Naive thymus-derived CD4-positive, alpha-beta T cell (primary cell): ENCODE measurements at places on chromosomes 12 and 14.

DNA sequence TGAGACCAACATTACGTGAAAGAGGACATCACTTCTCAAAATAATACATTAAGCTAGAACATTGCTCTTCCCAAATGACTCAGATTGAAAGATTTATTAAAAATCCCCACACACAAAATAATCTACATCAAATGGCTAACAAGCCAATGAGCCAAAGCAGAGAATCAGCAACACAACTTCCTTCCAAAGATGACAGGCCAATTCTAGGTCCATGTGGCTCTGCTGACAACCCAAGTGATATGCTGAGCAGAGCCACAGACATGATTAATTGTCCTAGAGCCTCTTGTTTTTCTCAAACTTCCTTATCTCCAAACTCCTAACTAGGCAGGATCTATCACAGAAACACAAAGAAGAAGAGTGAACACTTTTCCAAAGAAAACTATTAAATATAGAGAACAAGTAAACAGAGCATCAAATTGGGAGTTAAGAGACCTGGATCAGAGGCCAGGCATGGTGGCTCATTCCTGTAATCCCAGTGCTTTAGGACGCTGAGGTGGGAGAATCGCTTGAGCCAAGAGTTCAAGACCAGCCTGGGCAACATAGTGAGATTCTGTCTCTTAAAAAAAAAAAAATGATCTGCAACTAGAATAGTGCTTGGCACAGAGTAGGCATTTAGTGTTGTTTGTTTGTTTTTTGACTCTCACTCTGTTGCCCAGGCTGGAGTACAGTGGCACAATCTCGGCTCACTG is 38.5 kb downstream of the SENP1 start:
- H3K27ac ChIP-seq: no peak overlapping the region
- H3K4me3 ChIP-seq: no peak overlapping the region
- peaks cover 13% of the 10 kb centered on the region for H3K36me3 ChIP-seq
- no peaks in the 10 kb centered on the region for H3K27me3 ChIP-seq

- H3K4me3 ChIP-seq: no peak overlapping the region
- H3K36me3 ChIP-seq: no peaks in the 10 kb centered on the region
- DNase-seq: no peak
- no peaks in the 10 kb centered on the region for H3K27me3 ChIP-seq
- no peak overlapping the region for H3K27ac ChIP-seq
- H3K4me1 ChIP-seq: no peaks in the 10 kb centered on the region
Measured at GRCh38 chr12:28578833-28579252, 388.6 kb downstream of the CCDC91 start.

DNA sequence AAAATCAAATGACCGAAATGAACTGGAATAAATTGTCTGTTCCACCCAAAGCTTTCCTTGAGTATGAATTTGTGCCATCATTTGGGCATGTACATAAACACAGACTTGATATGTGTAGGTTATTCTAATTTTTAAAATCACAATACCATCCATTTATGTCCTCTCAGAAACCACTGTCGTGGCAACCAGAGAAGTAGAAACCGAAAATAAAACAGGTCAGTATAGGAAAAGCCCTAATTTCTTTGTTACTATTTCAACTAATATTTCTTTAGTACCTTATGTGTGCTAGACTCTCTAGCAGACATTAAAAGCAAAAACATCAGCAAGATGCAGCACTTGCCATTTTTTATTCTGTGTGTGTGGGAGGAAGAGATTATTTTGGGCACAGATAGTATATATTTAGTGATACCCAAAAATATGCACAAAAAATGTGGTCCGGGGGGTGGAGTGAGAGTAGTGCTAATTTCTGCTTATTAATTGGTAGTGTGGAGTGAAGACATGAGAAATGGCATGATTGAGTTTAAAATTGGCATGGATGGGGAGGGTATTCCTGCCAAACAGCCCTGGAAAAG is 130.8 kb upstream of the CNTN1 start:
- H3K4me1 ChIP-seq: no peaks in the 10 kb centered on the region
- H3K36me3 ChIP-seq: no peaks in the 10 kb centered on the region
- H3K27ac ChIP-seq: no peak overlapping the region
- H3K4me3 ChIP-seq: no peak overlapping the region
- no peaks in the 10 kb centered on the region for H3K27me3 ChIP-seq

DNA sequence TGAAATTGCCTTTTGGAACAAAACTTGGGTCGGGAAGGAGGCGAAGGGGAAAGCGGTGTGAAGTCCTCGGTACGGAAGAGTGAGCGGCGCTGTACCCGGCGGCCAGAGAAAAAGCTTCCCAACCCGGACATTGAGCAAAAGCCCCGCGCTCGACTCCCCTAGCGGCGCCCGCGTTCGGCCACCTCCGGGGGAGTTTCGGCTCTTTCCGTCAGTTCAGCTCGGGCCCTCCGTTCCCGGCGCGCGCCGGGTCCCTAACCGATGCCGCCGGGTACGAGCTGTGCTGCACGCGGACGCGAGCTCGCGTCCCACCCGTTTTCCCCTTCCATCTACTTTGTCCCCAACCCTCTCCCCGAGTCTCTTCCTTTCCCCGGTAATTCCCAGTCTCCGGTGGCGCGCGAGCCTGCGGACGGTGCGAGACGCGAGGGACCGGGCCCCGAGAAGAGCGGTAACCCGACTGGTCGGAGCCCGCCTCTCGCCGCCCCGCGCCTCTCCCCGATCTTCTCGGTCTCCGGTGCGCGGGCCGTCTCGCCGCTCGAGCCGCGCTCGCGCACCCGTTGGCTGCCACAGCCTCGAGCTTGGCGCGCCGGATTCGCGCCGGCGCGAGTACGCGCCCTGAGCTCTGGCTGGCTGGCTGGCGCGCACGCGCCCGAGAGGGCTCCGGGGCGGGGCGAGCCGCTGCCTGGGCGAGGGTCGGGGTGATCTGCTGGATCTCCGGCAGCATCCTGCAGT is 446 bp upstream of the SPATS2 start:
- peak; percentile 82 for DNase-seq
- no peaks in the 10 kb centered on the region for H3K4me1 ChIP-seq
- H3K27ac ChIP-seq: peak overlapping the region; percentile 87
- no peaks in the 10 kb centered on the region for H3K36me3 ChIP-seq

GRCh38 chr14:60092526-60092920 is 800 bp downstream of the PCNX4 start:
- H3K4me3 ChIP-seq: peak overlapping the region; percentile 94
- H3K27me3 ChIP-seq: no peaks in the 10 kb centered on the region
- no peak for DNase-seq
- H3K36me3 ChIP-seq: no peaks in the 10 kb centered on the region
- H3K4me1 ChIP-seq: peaks cover 16% of the 10 kb centered on the region
- peak overlapping the region; percentile 96 for H3K27ac ChIP-seq

DNA sequence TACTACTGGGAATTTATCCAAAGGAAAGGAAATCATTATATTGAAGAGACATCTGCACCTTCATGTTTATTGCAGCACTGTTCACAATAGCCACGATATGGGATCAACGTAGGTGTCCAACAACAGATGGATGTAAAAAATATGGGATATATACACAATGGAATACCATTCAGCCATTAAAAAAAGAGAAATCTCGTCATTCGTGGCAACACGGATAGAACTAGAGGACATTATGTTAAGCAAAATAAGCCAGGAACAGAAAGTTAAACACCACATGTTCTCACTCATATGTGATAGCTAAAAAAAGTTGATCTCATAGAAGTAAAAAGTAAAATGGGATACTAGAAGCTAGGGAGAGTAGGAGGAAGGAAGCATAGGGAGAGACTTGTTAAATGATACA is 82.9 kb upstream of the CLMN start:
- DNase-seq: no peak
- H3K27me3 ChIP-seq: no peaks in the 10 kb centered on the region
- H3K36me3 ChIP-seq: no peaks in the 10 kb centered on the region
- H3K4me3 ChIP-seq: no peak overlapping the region
